ENCODE measurements at places on chromosomes 13 and 19.
A peak's percentile ranks its signal among the peaks of the same experiment; 100 is the strongest.

DNA sequence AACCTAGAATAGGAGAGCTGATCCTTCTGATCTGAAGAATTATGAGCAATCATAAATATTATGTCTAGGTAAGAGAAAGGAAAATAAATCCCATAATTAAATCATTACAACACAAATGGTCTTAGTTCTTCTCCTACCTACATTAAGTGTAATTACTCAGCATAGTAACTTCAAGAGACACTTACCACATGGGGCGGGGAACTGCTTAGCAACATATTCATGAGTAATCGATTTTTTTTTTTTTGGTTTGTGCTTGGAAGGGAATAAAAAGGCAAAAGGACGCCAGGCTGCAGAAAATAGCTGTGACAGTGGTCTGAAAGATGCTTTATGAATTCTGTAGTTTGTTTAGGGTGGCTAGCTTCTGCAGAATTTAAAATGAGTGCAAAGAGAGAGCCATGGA, 103.3 kb upstream of the HTR2A start:
- peak; percentile 32 for DNase-seq

DNA sequence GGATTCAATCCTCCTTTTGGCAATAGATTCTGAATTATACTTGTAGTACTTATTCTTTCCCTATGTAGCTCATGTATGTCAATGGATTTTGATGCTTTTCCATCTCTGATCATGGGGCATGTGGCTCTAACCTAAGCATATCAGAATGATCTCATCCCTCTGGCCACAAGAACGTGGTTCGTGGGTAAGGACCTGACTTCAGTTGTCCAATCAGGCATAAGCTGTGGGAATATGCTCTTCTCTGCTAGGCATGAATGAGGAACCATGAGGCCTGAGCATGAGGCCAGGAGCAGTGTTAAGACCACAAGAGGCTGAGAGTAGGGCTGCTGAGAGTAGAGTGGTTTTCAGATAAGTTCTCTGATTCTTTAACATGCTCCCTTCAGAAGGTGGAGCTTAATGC, 292.4 kb upstream of the TSHZ3 start:
- no peak for DNase-seq

DNA sequence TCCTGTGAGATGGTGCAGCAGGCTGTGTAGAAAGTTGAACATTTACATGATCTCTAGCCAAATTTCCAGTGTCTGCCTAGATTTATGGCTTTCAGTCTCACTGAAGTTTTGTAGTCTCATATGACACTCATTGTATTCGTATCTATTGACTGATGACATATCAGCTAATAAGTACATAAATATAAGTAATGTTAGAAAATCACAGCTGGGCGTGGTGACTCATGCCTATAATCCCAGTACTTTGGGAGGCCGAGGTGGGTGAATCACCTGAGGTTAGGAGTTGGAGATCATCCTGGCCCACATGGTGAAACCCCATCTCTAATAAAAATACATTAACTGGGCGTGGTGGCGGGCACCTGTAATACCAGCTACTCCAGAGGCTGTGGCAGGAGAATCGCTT, 54.7 kb upstream of the HTR2A start:
- peak; percentile 26 for DNase-seq

- DNase-seq: no peak
Observed at GRCh38 chr13:79407349-79407979, 1.4 kb upstream of the RBM26 start.

DNA sequence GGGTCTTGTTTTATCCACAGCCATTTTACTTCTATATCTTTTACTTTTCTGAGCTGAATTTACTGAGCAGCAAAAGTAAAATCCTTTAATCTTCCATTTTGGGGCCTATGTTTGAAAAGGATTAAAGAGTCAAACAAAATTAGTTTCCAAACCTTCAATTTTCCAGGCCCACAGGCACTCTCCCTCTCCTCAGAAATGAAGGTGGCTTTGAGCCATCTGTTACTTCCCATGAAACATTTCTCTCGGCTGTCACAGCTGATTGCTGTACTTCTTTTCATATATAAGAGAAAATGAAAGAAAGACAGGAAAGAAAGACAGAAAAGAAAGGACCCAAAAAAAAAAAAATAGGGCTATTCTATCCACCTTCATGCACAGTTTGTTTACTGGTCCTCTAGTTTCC, 194.9 kb downstream of the LACC1 start:
- no peak for DNase-seq

- no peak for DNase-seq
Observed at GRCh38 chr13:95185851-95186250, 115.4 kb downstream of the ABCC4 start.

GRCh38 chr19:45529420-45529785, 22.1 kb downstream of the VASP start:
- DNase-seq: no peak

DNA sequence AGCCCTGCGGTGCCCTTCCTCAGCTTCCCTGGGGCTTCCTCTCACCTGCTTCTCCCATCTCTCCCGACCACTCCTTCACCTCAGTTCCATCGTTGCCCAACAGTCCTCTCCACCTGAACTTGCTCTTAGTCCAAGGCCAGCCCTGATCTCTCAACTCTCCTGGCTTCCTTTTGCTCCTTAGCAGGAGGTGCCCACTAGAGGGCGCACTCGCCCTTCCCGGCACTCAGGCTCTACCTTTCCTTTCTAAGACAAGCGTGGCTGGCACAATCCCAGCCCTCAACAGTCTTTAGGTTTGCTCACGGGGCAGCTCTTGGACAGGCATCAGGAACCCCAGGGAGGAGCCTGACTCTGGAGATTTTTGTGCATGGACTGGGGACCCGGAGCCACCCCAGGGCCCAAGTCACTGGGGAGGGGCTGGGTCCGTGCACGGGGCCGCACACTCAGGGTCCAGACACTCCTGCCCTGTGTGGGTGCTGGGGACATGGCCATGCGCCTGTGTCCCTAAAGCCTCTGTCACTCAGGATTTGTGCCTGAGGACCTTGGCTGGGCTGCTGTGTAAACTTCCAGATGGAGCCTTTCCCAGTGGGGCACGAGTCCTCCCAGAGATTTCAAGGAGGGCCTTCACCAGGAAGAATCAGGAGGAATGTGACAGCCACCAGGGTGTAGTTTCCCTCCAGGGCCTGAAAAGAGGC, 12.1 kb upstream of the CEACAM8 start:
- DNase-seq: peak; percentile 26

DNA sequence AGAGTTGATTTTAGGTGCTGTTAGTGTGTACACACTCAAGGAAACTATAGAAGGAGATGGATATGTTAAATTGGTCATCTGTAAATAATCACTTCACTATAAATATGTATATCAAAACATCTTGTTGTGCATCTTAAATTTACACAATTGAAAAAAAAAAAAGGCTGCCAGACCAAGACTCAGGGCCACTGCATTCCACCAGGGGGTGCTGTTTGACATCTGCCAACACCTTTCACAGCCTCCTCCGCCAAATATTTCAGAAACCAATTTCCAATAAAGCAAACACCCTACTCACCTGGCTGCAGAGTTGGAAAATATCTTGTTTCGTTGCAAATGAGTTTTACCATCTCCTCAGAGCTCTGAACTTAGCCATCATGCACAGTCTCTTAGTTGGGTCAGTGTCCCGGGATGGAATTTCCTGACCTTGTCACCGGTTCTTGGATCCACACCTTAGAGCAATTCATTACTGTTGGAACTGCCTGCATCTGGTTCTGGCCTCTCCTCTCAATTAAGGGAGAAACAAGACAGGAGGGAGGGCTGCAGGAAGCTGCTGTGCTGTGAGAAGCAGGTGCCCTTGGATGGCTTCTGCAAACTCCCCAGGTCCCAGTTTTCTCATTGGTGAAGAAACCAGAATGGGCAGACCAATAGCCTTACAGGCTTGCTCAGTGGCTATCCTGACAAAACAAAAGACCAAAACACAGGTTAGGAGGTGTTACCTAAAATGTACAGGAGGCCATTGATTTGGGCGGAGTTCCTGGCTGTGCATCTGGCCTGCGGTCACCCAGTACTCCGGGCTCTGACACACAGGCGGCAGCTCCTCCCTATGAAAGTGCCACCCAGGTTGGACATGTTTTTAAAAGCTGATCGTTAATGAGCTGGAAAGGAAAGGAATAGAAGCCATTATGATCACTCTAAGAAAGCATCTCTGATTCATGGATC, 746.6 kb downstream of the UQCRFS1 start:
- DNase-seq: peak; percentile 39

DNA sequence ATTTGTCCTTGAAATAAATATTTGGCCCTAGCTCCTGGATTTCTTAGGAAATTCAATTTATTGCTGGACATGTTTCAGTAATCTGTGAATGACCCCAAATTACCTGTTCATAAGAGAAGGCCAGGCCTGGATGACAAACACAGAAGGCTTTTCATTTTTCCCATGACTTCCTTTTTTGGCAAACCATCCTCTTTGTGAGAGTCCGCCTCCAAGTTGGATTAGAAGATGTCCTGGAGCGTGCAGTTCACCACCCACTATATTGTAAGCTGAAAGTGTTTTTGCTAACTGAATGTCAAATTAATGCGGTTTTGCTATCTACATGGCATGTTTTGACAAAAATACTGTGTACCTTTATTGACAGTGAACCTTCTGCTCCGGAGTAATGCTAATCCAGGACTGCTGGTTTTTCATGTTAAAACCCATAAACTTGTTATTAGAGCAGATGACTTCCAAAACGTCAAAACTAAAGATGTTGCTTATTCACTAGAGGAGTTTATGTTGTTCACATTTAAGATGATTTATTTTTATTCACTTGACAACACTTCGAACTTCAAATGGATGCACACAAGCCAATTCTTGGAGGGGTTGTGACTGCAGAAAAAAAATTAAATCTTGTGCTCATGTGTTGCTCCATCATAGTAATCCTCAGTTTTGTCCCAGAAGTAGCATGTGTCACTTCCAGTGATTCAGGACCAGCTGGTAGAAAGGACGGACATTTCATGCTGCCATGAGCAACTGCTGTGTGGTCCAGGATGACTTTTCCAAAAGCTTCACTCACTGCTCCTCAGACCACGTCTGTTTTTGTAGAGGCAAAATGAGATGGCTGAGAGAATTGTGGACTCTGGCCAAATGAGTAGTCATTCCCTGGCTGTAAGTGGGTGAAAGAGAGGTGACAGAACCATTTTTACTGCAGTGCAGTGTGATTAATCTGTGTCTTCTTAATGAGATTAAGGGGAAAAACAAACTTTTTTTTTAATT, 71.0 kb downstream of the ITGBL1 start:
- DNase-seq: peak; percentile 89

GRCh38 chr13:98171900-98172589, 5.0 kb downstream of the RNF113B start:
- peak; percentile 28 for DNase-seq

DNA sequence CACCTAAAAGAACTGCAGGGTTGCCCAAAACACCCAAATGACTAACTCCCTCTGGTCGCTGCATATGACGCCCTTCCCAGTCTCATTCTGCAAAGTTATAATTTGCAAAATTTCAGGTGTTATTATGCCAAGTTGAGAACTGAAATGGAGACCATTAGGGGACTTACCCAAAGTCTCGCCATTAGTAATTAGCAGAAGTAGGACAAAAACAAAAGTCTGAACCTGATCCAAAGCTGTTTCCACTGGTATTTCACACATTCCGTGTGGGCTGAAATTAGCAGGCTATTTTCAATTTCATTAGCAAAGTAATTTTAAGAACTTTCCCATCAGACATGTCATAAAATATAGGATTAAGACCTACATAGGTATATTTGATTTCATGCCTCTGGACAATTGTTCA, 6.8 kb downstream of the RUBCNL start:
- no peak for DNase-seq

- no peak for DNase-seq
Observed at GRCh38 chr13:42170029-42170428, 101.9 kb upstream of the AKAP11 start.

DNA sequence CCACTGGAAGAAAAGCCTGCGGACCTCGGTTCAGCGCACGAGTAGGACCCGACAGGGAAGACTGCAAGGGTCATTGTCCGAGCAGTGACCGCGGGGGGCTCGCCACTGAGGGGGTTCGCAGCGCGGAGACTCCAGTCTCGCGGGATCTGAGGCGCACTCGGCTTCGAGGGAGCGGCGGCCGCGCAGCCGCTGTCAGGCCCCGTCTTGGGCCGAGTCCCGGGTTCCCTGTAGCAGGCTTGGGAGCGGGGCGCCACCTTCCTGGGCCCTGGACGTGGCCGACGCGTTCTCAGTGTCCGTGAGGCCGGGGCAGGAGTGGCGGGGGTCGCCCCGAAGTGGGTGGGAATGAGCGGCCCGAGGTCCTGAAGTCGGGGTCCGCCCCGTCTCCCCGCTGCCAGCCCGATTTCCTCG, 474 bp upstream of the FAM174C start:
- DNase-seq: peak; percentile 32

DNA sequence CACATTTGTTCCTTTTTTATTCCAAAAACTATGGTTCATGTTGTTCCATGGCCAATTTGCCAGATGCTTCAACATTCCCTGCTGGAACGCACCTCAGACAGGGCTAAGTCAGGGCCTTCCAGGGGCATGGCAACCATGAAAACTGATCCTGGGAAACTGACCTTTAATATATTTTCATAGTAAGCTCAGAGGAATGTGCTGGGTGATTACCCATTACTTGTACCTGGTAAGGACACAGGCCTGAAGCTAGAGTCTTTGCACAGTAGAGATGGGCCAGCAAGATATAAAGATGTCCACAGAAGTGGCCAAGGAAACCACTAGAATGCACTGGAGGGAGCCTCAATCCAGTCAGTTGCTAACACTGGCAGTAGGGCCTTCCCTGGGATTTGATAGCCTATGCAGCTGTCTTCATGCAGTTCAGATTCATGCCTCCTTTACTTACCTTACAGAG, 353.1 kb downstream of the ENOX1 start:
- DNase-seq: no peak

DNA sequence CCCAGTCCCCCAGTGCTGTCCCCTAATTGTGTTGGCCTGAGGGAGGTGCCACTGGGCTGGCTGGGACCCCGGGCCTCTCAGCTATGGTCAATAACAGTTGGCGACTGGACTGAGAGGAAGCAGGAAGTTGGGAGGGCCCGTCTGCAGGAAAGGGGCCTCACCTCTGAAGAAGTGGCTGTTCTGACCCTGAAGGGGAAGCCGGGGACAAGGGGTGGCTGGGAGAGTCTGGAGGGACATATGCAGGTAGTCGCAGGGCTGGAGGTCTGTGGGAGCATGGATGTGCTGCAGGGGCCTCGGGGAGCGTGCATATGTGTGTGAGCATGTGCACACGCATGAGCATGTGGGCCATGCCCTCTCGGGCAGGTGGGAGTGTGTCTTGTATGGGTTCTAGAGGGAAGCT, 5.9 kb downstream of the PKN1 start:
- DNase-seq: no peak

DNA sequence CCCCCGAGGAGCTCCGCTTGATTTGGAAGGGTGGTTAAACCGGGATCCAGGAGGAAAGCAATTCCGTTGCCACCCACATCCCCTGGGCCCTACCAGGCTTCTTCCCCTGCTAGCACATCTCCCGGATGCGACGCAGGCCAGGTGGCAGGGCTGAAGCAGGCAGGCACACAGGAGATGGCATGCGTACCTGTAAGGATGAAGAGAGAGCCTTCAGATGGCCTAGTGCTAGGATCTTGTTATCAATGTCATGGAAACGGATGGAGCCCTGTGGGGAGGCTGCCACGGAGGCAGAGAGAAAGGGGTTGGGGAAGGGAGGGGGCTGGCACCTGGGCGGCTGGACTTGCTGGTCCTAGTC, 8.5 kb upstream of the SOX1 start:
- no peak for DNase-seq

GRCh38 chr19:11379857-11380350, 4.2 kb downstream of the EPOR start:
- DNase-seq: no peak

- DNase-seq: no peak
Observed at GRCh38 chr19:16834747-16835146, 5.5 kb downstream of the SIN3B start.
